ENCODE measurements at places on chromosomes 7 and 10. TPM values are rescaled to one million over a fixed set of nuclear protein-coding genes. Genes with fewer than 3 reads are reported as not detected.

Gene AGFG2
- 18.7 TPM for total RNA-seq

Gene CHAT
- not detected for total RNA-seq

Gene CALML3
- total RNA-seq: 3.6 TPM

Gene ZC3HAV1L
- total RNA-seq: 24.9 TPM

Gene SEPTIN7
- 166 TPM for total RNA-seq

- H3K27ac ChIP-seq: no peak overlapping the region
- H3K4me1 ChIP-seq: no peaks in the 10 kb centered on the region
- no peaks in the 10 kb centered on the region for H3K27me3 ChIP-seq
- no peak for DNase-seq
- H3K36me3 ChIP-seq: no peaks in the 10 kb centered on the region
These were observed 340.2 kb downstream of the SUGCT start for GRCh38 chr7:40474790-40475680.

DNA sequence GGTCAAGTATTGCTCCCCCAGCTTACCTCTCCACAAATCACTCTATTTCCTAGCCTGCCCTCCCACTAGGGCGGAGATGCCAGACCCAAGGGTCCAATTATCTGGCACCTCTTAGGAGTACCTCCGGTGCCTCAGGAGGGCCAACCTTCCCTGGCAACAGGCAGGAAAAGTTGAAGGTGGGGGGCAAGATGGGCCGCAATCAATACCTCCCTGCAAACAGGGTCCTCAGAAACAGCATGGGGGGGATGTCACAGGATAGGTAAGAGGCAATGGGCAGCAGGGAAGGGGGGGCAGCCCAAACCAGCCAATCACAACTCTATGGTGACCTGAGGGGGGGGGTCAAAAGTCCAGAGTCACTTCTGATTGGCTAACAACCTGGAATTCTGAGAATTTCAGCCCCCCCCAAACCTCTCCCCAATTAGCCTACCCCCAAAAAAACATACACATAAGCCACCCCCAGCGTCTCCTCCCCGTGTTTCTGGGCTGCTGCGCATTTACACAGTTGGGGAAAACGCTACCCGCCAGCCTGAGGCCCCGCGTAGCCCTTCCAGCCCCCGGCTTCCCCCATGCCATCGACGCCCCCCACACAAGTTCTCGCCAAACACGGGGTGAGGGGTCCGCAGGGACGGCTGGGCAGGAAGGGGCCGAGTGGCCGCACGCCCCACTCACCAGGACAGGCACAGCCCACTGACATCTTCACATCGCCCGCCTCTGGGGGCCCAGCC, 589 bp downstream of the LDB1 start:
- H3K4me1 ChIP-seq: peaks cover 21% of the 10 kb centered on the region
- no peaks in the 10 kb centered on the region for H3K27me3 ChIP-seq
- H3K27ac ChIP-seq: peak overlapping the region; percentile 100
- no peaks in the 10 kb centered on the region for H3K36me3 ChIP-seq

DNA sequence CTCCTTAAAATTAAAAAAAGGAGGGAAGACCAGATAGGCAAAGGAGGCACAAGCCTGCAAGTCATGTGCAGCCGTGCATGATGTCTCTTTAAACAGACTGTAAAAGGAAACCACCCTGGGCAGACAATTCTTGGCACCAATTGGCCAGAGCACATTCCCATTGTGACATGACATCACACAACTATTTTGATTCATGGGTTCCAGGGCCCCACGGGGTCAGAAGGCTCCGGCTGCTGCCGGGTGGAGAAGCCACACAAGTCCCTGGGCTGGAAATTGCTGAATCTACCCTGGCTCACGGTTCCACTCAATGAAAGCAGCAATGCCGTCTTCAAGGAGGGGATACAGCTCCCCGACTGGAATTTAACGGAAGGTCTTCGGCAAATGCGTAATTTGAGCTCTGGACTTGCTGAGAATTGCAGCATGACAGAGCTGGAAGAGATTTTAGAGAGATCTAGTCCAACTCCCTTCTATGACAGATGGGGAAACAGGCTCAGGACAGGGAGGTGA, 140.5 kb downstream of the PRKAG2 start:
- no peaks in the 10 kb centered on the region for H3K36me3 ChIP-seq
- no peaks in the 10 kb centered on the region for H3K4me1 ChIP-seq
- peak overlapping the region; percentile 49 for H3K4me3 ChIP-seq
- peak overlapping the region; percentile 30 for H3K27ac ChIP-seq
- peak; percentile 85 for DNase-seq

DNA sequence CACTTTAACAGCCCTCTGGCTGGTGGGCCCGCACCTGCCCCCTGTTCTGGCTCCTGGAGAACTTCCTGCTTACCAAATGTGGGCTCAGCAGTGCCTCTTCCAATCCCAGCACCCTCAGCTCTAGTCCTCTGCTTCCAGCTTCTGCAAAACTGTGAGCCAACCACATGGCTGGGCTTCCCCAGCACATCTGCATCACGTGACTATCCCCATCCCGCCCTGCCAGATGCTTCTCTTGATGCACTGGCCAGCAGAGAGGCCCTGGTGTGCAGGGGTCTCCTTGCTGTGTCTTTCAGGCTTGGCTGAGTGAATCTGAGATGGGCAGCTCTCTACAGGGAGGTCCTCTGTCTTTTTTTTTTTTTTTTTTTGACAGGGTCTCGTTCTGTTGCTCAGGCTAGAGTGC, 43.8 kb upstream of the DMBT1 start:
- H3K27me3 ChIP-seq: no peaks in the 10 kb centered on the region
- DNase-seq: no peak
- no peak overlapping the region for H3K4me3 ChIP-seq
- H3K4me1 ChIP-seq: no peaks in the 10 kb centered on the region
- no peak overlapping the region for H3K27ac ChIP-seq
- H3K36me3 ChIP-seq: no peaks in the 10 kb centered on the region

DNA sequence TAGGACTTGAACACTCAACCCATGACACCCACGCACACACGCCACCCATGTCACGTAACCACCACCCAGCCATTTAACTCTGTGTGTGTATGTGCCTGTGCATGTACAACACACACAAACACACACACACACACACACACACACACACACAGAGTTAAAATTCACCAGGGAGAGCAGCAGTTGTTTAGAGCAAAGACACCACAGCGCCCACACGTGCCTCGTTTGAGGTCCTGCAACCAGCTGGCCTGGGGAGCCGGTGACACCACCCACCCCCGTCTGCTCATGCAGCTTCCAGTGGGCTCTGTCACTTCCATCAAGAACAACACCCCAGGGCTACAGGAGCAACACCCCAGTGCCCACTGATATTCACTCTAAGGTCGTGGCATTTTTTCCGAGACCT, 97.4 kb downstream of the ELFN1 start:
- H3K4me1 ChIP-seq: no peaks in the 10 kb centered on the region
- H3K36me3 ChIP-seq: no peaks in the 10 kb centered on the region
- H3K27me3 ChIP-seq: no peaks in the 10 kb centered on the region
- no peak overlapping the region for H3K27ac ChIP-seq

- H3K36me3 ChIP-seq: no peaks in the 10 kb centered on the region
- no peak overlapping the region for H3K27ac ChIP-seq
- no peak for DNase-seq
- no peaks in the 10 kb centered on the region for H3K4me1 ChIP-seq
These were observed 163.7 kb downstream of the DIP2C start for GRCh38 chr10:525565-526315.

DNA sequence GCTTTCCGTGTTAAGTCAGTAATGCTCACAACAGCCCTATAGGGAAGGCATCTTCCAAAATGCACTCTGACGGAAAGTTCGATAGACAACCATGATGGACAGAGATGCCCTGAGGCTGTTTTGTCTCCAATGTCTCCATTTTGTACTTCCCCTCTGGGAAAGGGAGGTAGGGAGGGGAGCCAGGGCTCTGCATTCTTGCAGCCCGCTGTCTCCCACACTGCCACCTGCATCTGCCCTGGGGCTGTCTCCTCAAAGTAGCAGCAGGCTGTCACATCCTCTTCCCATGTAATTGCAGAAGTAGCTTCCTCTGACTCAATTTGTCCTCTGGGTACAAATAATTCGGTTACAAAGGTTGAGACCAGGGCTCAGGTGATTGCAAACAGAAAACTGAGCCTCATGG, 131.4 kb downstream of the GPAM start:
- no peak overlapping the region for H3K4me3 ChIP-seq
- no peaks in the 10 kb centered on the region for H3K27me3 ChIP-seq
- H3K36me3 ChIP-seq: no peaks in the 10 kb centered on the region
- H3K4me1 ChIP-seq: no peaks in the 10 kb centered on the region
- DNase-seq: no peak
- H3K27ac ChIP-seq: no peak overlapping the region

DNA sequence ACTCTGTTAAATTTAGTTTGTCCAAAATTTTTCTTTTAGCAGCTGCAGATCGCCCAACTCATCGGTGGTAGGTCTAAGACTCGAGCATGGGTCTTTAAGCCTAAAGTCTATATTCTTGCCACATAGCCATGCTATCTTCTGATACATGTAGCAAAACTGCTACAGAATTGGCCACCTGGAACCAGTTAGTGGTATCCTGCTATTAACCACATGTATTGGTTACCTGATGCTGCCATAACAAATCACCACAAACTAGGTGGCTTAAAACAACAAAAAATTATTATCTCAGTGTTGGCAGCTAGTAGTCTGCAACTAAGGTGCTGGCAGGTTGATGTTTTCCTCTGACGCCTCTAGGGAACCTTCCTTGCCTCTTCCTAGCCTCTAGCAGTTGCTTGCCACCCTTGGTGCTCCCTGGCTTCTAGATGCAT, 96.7 kb upstream of the PIK3CG start:
- H3K4me3 ChIP-seq: no peak overlapping the region
- DNase-seq: no peak
- no peaks in the 10 kb centered on the region for H3K27me3 ChIP-seq

DNA sequence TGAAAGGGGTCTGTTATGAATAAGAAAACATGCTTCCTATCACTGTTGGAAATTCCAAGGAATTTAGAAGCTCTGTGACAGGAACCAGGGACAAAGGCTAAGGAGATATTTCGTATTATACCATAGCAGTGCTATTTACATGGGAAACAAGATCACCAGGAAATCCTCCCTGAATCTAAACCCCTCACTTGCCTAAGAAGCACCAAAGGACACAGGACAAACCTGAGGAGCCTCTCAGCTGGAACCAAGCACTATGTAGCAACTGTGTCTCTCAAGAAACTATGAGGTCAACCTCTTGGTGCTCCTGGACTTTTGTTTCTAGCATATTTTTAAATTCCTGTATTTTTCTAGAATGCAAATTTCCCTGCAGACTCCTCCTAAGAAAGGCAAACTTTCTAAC, 20.8 kb upstream of the IFIT1B start:
- no peak overlapping the region for H3K4me3 ChIP-seq
- H3K4me1 ChIP-seq: no peaks in the 10 kb centered on the region
- H3K27ac ChIP-seq: no peak overlapping the region
- H3K27me3 ChIP-seq: no peaks in the 10 kb centered on the region

GRCh38 chr10:61732629-61733278, 70.0 kb downstream of the CABCOCO1 start:
- no peak overlapping the region for H3K27ac ChIP-seq
- H3K36me3 ChIP-seq: no peaks in the 10 kb centered on the region
- H3K4me1 ChIP-seq: no peaks in the 10 kb centered on the region
- no peak overlapping the region for H3K4me3 ChIP-seq
- DNase-seq: no peak

Measured in breast epithelium (tissue), 4 donors.